ENCODE measurements at places on chromosomes 5 and 9.

DNA sequence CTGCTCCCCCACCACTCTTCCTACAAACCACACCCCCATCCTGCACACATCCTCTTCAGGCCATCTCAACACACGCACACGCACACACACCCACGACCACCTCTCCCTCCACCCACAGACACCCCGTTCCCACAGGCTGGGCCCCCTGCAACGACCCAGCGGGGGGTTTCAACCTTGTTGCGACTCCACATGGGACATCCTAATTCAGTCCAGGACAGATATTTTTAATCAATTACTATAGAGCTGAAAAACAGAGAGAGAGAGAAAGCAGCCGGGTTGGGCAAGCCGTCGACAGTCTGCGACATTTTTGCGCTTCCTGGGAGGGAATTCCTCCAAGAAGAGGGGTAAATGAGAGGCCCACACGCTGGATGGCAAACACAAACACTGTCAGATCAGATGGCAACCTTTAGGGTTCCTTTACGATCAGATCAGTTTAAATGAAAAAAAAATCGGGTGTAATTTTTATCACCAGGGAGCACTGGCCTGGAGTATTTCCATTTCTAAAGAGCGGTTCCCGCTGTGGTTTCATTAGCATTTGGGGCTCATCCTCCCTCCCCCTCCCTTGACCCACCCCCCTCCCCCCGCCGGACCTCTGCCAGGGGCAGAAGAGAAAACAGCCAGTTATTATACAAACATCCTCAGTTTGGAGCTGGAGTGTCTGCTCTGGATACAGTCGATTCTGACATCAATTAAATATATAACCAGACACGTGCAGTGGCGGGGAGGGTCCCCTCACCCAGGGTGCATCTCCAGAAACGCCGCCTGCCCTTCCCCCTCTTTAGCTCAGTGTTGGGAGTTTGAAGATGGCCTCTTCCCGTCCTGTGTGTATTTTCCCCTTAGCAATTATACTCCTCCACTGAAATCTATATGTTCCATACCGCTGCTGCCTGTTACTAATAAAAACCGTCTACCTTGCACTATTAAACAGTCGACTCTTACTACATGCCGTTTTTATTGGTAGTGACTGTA, 2.3 kb upstream of the IRX2 start:
- no peak for DNase-seq

GRCh38 chr5:5581080-5581479, 158.6 kb downstream of the ICE1 start:
- no peak for DNase-seq

DNA sequence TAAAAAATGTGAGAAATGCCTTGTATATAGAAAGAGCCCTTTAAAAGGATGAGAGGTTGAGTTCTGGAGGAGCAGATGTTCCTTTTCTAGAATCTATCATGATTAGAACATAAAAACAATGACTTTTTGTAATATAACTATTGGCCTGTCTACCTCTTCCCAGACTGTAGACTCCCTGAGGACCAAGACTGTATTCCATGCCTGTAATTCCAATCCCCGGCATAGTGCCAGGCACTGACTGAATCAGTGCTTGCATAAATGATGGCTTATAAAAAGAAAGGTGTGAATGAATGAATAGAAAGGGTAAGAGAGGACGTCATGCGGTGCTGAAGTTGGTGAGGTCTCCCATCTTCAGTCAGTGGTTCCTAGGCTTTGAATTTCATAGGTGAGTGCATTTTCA, 92.6 kb upstream of the GDNF start:
- DNase-seq: no peak

GRCh38 chr5:14775857-14776256, 95.7 kb downstream of the ANKH start:
- no peak for DNase-seq

GRCh38 chr9:109203761-109204360, 36.8 kb upstream of the FRRS1L start:
- DNase-seq: no peak

DNA sequence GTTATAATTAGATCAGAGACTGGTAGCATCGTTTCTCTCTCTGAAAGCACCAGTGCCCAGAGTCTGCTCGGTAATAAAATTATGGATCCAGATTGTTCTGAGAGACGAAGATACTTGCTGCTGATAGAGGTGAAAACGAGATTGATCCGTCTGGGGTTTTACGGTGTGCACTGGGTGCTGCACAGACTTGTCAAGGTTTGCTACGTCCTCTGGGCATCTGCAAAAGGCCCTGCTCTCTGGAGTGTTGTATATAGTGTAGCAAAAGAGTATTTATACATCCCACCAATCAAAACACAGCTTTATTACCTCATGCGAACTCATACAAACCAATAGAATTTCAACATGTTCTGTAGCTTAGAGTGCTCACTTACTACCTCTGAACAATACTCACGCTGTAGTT, 219.3 kb downstream of the PBX3 start:
- no peak for DNase-seq

DNA sequence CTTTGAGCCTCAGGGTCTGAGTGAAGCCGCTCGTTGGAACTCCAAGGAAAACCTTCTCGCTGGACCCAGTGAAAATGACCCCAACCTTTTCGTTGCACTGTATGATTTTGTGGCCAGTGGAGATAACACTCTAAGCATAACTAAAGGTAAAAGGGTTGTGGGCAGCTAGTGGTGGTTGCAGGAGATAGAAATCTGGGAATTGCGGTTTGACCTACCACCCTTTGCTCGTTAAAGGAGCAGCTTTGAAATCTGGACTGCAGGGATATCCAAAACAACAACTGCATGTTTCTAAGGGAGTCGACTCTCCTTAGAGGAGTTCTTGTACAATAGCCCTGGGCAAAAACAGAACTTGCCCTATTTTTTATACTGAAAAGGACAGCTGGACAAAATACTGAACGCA, 19.0 kb downstream of the ABL1 start:
- DNase-seq: no peak

- no peak for DNase-seq
Observed at GRCh38 chr5:146521403-146522106, 5.6 kb upstream of the GPR151 start.

DNA sequence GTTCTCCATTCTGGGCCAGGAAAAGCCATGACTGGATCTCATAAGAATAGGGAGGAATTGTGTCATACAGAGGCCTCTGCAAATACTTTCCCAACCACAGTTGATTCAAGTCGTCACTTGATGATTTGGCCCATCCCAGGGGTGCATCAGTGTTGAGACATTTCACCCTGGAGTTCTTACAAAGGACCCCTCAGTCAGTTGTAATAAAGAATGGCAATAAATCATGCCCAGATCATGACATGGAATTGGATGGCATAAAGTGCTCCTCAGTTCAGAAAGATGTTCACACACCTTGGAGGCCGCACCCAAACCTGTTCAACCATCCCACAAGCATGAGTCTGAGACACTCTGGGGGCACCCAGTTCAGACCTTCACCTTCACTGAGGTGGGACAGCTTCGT, 168.1 kb downstream of the NR3C1 start:
- no peak for DNase-seq

GRCh38 chr9:83039303-83039702, 23.6 kb downstream of the RASEF start:
- no peak for DNase-seq

- no peak for DNase-seq
Observed at GRCh38 chr5:176590035-176590717, 19.8 kb downstream of the GPRIN1 start.

DNA sequence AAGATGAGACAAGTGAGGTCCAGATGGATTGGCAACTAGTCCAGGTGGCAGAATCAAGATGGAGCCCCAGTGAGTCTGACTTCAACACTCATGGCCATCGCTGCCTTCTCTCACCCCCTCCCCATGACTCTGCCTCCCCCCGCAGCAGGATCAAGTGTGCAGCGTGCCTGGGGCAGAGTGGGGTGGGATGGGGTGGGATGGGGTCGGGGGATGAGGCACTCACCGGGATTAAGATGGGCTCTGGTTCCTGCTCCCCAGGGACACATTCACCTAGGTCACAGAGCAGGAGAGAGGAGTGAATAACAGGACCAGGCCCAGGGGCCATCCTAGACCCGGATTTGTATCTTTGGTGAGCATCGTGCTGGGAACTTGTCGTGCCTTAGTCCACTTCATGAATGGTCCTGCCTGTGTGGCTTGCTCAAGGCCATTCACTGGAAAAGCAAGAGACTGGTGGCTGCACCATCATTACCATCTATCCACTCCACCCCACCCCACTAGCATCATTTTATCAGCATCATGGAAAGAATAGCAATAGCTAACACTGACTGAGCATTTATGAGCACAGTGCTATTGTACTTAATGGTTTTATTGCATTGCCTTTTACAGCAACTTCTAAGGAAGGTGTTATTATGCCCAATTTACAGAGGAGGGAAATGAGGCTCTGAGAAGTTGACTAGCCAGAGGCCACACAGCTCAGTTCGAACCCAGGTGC, 8.5 kb downstream of the AMBP start:
- no peak for DNase-seq

- DNase-seq: no peak
Observed at GRCh38 chr9:37678789-37679273, 28.1 kb downstream of the FRMPD1 start.

DNA sequence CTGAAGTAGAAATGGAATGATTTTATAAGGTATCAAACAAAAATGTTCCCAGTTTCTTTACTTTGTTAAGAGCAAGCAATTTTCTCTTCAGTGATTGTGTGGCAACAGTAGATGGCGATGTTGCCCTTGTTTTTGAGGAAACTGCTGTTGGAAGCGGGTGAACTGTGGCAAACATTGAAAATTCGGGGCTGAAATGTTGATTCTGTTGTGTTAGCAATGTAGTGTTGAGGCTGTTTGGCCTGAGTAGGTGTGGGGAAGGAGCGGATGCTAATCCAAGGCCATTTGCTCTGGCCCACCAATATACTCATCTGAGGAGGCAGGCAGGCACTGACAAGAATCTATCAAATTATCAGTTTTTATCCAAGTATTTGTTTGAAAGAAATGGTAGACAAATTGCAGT, 129.8 kb downstream of the SLC12A2 start:
- DNase-seq: peak; percentile 15

DNA sequence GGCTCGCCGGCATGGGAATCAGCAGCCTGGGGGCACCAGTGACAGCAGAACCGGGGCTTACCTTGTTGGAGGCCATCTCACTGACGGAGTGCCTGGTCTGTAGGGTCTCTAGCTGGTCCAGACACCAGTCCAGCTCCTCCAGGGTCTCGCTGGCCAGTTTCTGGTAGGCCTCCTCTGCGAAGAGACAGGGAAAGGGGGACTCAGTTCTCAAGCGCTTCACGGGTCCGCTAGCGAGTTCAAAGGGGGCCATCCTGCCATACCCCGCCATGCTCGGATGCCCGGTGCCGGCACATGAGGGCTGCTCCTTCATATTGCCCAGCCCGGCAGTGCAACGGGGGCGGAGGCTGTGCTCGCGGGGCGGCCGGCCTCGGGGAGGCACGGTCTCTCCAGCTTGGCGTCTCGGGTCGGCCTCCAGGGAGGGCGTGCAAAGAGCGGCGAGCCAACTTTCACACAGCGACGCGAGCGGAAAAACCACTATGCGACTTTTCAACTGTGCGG, 456.0 kb downstream of the RAB3C start:
- DNase-seq: no peak

All from central memory CD4-positive, alpha-beta T cell (primary cell).